Stimulated activated naive CD8-positive, alpha-beta T cell treated with anti-CD3 and anti-CD28 coated beads, Interleukin-15, amount 100 ng/mL, for 72 hours (primary cell): ENCODE measurements at places on chromosomes 1 and 21.

DNA sequence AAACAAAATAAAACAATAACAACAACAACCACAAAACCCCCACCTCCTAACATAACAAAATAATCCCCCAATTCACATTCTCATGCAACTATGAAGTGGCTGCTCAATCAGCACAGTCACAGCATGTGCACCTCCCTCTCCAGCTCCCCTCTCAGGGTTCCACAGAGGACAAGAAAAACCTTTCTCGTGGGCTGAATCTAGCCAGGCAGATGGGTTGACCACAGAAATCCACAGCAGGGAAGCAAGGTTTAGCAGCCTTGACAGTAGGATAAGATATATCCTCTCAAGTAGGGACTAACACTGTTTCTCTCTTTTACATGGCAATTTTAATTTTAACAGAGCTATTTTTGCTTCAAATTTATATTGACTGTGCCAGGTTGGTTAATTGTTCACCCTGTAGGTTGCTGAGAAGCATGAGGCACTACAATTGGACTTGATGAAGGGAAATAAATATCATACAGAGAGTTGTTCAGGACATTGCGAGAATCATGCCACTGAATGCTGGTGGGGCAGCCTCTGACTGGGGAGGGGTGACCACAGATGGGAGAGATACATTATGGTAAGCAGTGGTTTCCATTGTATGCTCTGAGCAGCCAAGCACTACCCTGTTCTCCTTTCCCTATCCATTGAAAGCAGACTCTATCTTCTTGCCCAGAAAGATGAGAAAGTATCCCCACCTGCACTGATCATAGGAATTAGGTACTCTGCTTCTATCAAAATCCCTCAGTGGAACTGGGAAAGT is 535.1 kb downstream of the DPYD start:
- DNase-seq, result no peak

- no peak for DNase-seq
These were observed 7.8 kb downstream of the CLDN19 start for GRCh38 chr1:42732126-42732680.

DNA sequence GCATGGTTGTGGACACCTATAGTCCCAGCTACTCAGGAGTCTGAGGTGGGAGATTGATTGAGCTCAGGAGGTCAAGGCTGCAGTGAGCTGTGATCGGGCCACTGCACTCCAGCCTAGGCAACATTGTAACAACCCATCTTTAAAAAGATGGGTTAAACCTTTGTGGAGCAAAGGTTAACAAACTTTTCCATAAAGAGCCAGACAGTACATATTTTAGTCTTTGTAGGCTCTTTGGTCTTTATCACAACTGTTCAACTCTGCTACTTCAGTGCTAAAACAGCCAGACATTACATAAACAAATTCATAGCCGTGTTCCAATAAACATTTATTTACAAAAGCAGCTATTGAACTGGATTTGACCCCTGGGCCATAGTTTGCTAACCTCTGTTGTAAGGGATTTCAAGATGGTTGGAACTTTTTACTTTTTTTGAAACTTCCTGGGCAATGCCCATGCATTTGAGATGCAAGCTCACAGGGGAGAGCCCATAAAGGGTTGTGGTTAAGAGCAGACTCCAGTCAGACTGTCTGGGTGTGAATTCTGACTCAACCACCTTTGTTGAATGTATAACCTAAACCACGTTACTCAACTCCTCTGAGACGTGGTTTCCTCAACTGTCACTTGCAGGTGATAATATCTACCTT is 10.8 kb downstream of the INAVA start:
- DNase-seq, result peak; percentile 73

DNA sequence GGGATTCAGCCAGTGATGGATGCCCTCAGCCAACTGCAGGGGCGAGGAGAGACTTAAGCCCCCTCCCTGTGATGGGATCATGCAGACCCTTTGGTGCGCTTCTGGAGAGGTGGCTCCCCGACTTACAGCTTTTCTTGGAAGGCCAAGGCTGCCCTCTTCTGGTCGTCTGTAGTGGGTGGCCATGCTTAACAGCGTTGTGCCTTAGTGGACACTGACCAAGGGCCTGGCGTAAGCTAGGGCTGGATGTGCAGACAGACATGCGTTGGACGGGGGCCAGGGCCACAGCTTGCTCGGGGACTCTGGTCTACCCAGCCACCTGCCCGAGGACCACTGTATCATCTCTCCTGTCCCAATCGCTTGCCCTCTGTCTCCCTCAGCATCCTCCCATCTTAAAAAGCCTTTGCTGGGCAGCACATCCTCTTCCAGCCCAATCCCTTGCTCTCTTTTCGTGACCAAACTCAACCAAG is 5.5 kb downstream of the AZIN2 start:
- peak; percentile 33 for DNase-seq

GRCh38 chr1:219324171-219324570 is 150.5 kb downstream of the LYPLAL1 start:
- DNase-seq, result no peak

DNA sequence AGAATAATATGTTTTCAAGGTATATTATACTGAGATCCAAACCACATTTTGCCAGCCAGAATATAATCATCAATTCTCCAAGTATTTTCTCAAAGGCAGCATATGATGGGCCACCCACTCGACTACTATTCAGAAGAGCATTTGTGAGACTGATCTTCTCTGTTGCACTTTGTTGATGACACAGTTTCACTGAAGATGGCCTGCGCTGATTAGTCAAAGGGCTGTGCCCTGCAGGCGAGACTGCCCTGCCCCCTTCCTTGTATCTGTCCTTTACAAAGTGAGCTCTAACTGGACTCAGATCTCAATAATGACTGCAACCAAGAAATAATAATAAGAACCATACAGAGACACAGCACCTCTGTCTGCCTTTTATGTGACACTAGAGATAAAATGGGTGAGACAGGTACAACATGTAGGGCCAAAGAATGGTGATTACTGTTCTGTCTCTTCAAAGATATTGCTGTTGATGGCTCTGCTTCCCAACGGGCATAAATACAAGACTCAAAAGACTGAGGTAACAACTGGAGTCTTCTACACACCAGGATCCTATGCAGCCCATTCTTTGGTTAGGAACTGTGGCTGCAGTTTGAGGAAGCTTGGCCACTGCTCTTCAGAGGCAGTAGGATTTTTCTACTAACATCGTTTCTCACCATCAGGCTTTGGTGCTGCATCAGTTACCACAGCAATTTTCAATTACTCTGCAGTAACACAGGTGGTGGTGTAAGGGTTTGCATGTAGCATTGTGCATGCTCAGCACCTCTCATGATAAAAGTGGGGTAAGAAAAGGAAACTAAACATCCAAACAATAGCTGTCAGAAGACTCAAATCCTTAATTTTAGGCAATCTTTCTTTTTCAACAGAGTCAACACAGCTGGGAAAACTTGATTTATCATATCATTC is 481.1 kb downstream of the PTBP2 start:
- no peak for DNase-seq

DNA sequence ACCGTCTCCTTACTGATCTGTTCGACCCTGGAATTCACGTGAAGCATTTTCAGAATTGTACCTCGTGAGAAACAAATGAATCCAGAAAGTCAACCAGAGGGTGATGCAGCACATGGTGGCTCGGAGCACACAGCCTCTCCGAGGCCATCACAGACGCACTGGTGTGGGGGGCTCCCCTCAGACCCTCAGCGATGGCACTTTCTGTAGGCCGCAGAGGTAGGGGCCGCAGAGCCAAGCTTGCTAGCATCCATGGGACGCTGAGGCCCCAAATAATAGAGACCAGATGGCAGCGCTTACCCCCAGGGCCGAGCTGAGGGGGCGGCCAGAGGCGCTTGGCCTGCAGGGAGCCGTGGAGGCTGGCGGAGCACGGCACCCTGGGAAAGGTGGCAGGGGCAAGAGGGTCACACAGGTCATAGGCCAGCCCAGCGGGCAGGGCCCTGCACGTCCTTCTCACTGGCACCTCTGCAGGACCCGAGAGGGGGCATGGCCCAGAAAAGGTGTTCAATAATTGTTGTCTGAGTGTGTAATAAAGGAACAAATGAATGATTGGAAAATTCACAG is 28.1 kb upstream of the COL6A2 start:
- DNase-seq, result no peak
